Stimulated activated CD4-positive, alpha-beta T cell treated with anti-CD3 and anti-CD28 coated beads, TNF-alpha, amount 100 ng/mL, for 4 hours (primary cell): ENCODE measurements at places on chromosomes 11 and 22.

DNA sequence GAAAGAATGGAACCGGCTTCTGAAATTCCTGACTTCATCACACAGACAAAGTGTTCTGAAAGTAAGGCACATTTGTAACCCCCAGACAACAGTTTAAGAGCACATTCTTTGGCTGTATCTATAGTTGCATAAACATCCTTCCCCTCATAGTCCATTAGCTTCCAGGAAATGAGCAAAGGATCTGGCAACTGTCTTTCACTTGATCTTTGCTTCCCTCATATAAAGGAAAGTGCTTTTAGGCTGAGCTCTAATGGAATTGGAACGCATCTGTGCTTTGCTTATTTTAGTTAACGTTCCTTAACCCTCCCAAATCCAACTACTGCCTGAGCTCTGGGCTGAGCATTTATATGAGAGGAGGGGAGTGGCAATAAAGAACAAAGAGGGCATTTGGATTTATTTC, 76.9 kb upstream of the API5 start:
- DNase-seq = no peak

DNA sequence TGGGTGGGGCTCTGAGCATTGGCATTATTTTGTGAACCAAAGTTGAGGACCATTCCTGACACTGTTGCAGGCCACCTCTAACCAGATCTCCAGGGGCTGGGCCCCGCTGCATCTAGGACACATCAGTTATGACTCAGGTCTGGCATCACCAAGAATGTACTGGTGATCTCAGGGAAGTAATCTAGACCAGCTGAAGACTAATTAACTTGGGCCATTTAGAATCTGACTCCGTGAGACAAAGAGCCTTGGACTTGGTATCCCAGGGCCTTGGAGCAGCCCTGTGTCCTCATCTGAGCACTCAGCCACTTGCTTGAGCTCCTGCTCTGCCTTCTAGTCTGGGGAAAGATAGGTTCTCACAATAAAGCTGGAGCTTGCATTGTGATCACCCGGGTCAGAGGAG, 200.6 kb downstream of the KIRREL3 start:
- no peak for DNase-seq

- DNase-seq = no peak
Observed at GRCh38 chr11:58485961-58486360, 21.9 kb downstream of the OR5B21 start.

- no peak for DNase-seq
Observed at GRCh38 chr11:28054821-28055220, 53.1 kb downstream of the KIF18A start.

DNA sequence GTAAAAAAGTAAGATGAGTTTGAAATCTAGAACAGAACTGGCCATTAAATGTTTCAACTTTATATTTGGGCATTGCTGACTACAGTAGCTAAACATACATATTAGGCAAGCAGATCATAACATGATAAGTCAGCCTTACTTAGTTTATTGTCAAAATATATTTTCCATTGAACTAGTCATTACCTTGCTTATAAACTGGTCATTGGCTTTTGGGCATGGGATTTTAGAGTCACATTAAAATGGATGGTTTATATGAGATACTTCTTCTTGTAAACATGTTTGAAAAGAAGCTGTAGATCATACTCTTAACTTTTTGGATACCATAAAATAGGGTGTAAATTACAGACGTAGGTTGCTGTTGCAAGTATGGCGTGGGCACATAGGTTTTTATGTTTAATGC, 2.7 kb downstream of the HIPK3 start:
- DNase-seq = no peak

- DNase-seq = no peak
Observed at GRCh38 chr22:35425971-35426800, 26.2 kb downstream of the MCM5 start.

DNA sequence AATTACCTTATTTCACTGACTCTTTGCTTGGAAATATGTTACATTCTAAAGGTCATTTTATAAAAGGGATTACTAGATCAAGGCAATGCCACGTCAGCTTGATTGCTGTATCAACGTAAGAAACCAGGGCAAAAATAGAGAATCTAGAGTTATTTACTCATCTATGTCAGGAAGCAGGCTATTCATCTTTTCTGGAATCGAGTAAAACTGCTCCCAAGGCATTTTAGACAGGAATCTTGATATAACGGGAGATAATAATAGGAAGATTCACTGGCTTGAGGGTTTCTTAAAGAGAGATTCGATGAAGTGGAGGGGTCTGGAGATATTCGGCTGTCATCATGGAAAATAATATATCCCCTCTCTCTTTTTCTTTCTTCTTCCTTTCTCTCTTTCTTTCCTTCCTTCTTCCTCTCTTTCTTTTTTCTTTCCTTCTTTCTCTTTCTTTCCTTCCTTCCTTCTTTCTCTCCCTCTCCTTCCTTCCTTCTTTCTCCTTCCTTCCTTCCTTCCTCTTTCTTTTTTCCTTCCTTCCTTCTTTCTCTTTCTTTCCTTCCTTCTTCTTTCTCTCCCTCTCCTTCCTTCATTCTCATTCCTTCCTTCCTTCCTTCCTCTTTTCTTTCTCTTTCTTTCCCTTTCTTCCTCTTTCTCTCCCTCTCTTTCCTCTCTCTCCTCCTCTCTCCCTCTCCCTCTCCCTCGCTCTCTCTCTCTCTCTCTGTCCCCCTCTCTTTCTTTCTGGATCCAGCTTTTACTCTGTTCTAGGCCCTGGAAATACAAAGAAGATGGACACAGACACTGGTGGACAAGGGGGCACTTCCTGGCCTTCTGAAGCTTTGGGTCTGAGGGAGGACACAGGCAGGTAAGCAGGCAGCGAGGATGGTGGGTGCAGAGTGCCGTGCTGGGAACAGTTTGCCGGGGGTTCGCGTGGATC, 18.1 kb upstream of the RASD2 start:
- no peak for DNase-seq

- DNase-seq = peak; percentile 75
Observed at GRCh38 chr22:24427500-24428164, at the start of gene ADORA2A. ADORA2A (plus strand) TSS chr22:24427599; CDS start chr22:24433405, 5,806 bp downstream.
